Activated effector memory CD4-positive, alpha-beta T cell treated with anti-CD3 and anti-CD28 coated beads, Interleukin-2, amount 50 U/mL, for 16 hours (primary cell): ENCODE measurements at places on chromosomes 3 and 15.
A peak's percentile ranks its signal among the peaks of the same experiment; 100 is the strongest.

DNA sequence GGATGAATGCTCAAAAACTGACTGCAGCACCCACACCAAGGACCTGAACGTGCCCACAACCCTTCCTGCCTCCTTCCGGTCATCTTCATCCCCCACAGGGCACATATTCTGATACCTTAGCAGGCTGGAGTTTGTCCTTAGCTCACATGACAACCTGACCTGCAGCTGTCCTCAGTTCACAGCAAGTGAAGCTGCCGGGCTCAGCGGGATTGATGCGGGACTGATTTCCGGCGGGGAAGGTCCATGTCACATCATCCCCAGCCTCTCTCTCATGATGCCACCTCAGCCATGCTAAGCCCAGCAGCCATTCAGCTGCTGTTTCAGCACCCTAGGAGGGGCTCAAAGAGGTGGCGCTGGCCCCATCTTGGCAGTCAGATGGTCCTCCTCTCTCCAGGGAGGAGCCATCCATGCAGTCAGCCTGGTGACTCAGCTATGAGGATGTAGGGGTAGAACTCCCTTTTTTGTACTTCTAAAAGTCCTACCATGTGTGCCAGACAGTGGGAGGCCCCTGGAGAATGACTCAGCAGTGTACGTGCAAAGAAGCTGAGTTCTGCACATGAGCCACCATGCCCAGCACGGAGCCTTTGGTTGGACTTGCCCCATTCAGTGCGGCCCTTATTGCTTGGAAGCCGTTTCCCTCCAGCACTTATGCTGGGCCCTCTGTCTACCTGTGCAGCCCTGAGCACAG lies 9.5 kb downstream of the CA12 start:
- peak; percentile 59 for DNase-seq

- no peak for DNase-seq
These were observed 535 bp downstream of the MCTP2 start for GRCh38 chr15:94231723-94232468.

DNA sequence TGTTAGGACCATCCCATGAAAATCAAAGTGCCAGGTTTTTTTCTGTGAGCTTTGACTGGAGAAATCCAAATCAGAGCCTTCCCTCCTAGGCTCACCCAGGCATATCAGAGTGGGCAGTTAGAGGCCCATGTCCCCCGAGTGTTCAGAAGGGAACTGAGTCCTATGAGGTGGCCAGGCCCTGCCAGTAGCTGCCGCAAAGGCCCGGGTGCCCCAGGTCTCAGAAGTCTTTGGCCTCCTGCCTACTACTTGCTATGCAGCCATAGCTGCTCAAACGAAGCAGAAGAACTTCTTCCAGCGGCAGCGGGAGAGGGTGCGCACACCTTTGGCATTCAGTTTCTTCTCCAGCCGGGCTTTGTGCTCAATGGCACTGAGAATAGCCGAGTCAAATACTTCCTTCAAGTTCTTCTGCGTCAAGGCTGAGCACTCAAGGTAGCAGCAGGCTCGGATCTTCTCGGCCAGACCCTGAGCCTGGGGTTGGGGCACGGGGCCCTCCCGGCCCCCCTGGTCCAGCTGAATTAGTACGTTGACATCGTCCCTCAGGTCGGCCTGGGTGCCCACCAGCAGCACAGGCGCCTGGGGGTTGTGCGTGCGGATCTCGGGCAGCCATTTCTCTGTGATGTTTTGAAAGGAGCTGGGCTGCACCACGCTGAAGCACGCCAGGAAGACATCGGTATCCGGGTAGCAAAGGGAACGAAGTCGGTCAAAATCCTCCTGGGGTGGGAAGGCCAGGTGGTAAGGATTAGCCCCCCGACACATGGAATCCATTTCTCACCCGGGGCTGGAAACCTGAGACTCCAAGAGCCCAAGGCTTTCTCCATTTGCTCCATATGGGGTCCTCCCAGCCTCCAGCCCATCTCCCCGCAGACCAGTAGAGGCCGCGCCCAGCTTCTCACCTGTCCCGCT lies 992 bp downstream of the RHOV start:
- no peak for DNase-seq

- no peak for DNase-seq
These were observed 29.5 kb downstream of the GLB1 start for GRCh38 chr3:33067484-33067883.

DNA sequence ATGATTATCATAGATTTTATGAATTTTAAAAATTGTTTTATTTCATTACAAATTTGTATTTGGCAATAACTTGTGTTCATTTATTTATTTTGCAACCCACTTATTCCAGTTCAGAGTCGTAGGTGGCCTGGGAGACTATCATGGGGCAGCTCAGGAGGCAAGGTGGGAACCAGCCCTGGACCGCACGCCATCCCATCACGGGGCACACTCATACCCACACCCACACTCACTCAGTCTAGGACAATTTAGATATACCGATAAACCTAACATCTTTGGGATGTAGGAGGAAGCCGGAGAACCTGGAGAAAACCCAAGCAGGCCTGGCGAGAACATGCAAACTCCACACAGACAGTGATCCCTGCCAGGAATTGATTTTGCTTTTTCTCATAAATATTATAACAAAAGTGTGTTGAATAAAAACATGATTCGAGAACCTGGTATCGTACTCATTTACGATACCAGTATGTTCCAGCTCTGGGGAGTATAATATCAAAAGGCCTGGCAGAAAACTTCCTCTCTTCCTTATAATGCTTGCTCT lies 205.3 kb downstream of the NFKBIZ start:
- DNase-seq, result no peak

DNA sequence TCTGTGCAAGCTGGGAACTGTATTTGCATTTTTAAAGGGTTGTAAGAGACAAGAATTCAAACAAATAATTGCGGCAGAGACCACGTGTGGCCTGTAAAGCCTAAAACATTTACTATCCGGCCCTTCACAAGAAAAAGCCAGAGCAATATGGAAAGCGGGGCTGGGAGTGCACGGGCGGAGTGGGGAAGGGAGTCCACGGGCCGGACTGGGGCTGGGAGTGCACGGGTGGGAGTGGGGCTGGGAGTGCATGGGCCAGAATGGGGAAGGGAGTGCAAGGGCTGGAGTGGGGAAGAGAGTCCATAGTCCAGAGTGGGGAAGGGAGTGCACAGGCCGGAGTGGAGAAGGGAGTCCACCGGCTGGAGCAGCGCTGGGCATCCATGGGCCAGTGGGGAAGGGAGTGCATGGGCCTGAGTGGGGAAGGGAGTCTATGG lies 41.2 kb downstream of the KLF15 start:
- DNase-seq, result no peak

DNA sequence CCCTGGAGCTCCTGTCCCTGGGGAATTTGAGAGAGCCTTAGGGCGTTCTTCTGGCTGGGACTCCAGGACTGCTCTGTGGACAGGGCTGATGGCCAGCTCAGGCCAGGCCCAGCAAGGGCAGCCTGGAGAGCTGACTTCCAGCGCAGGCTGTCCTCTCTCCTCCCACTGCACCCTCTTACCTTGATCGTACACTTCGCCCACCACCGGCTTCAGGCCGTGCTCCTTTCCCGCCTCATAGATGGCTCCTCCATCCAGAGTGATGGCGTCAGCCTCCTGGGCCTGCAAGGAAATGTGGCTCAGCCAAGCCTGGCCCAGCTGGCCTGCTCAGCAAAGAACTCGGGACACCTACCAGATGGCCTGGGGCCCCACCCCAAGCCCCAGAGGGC lies 3.1 kb downstream of the MELTF start:
- DNase-seq, result peak; percentile 50

DNA sequence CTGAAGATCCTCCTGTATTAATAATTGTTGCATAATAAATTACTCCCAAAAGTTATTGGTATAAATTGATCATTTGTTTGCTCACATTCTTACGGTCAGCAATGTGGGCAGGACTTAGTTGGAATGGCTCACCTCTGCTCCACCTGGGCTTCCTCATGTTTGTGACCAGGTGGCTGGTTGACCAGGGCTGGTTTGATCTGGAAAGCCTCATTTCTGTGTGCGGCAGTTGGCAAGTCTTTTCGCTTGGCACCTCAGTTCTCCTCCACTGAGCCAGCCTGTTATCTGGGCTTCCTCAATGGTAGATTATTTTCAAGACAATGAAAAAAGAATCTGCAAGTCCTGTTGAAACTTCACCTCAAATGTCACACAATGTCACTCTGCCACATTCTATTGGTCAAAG lies 301.1 kb downstream of the TBL1XR1 start:
- DNase-seq, result no peak
